Thyroid gland (tissue), 4 donors: ENCODE measurements at places on chromosomes 6 and 20. TPM values are rescaled to one million over a fixed set of nuclear protein-coding genes. Genes with fewer than 3 reads are reported as not detected.

GRCh38 chr6:137829641-137830083, 37.4 kb upstream of the TNFAIP3 start:
- no peaks in the 10 kb centered on the region for H3K27me3 ChIP-seq
- no peaks in the 10 kb centered on the region for H3K4me1 ChIP-seq
- H3K36me3 ChIP-seq: no peaks in the 10 kb centered on the region
- H3K4me3 ChIP-seq: no peak overlapping the region
- DNase-seq: no peak

GRCh38 chr20:41408156-41408794, 41.7 kb upstream of the EMILIN3 start:
- DNase-seq: no peak
- no peak overlapping the region for H3K27ac ChIP-seq
- no peaks in the 10 kb centered on the region for H3K4me1 ChIP-seq

DNA sequence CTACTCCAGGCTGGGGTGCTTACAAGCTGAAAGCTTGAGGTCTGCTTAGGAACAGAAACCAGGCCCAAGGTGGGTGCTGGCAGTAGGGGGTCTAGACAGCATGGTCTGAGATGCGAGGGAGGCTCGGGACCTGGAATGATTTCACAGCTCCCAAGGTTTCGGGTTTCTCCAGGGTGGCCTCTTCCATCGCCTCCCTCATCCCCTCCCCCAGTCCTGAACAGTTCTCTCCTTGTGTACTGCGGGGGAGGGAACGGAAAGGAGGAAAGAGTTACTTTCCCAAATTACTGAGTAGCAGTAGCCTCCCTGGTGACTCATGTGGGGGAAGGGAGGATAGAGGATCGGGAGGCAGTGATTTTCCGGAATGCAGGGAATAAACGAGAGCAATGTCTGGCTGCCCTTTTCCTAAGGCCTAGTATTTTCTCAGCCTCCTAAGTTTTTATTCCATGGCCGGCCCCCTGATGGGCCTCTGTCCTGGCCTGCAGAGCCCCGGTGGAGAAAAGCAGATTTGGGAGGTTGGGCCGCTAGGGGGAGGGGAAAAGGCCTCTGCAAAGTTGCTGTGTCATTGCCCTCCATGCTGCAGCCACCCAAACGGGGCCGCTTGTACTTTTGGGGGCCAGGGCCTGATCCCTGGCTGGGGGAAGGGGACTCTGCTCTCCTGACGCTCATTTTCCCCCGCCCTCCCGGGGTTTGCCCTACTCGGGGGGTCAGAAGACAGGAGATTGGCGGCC, 1.5 kb downstream of the BRD2 start:
- H3K4me1 ChIP-seq: peaks cover 23% of the 10 kb centered on the region
- H3K27me3 ChIP-seq: no peaks in the 10 kb centered on the region
- peaks cover 14% of the 10 kb centered on the region for H3K36me3 ChIP-seq

GRCh38 chr6:36777801-36778200, 61.4 kb downstream of the CPNE5 start:
- H3K36me3 ChIP-seq: no peaks in the 10 kb centered on the region
- no peak overlapping the region for H3K27ac ChIP-seq
- DNase-seq: no peak
- H3K4me1 ChIP-seq: no peaks in the 10 kb centered on the region

CRYBG1 gene
- total RNA-seq: 7.9 TPM

WFDC10B gene
- not detected for total RNA-seq

- H3K27me3 ChIP-seq: no peaks in the 10 kb centered on the region
- no peaks in the 10 kb centered on the region for H3K4me1 ChIP-seq
These were observed 32.9 kb upstream of the GATA5 start for GRCh38 chr20:62508641-62509051.

FUCA2 gene
- 51.7 TPM for total RNA-seq

- H3K27ac ChIP-seq: no peak overlapping the region
- H3K4me3 ChIP-seq: no peak overlapping the region
These were observed 107.4 kb downstream of the DLL1 start for GRCh38 chr6:170183521-170183920.

GRCh38 chr6:84854811-84855400, 90.5 kb upstream of the TBX18 start:
- H3K4me1 ChIP-seq: no peaks in the 10 kb centered on the region
- no peaks in the 10 kb centered on the region for H3K36me3 ChIP-seq
- no peak for DNase-seq
- H3K27ac ChIP-seq: no peak overlapping the region

DNA sequence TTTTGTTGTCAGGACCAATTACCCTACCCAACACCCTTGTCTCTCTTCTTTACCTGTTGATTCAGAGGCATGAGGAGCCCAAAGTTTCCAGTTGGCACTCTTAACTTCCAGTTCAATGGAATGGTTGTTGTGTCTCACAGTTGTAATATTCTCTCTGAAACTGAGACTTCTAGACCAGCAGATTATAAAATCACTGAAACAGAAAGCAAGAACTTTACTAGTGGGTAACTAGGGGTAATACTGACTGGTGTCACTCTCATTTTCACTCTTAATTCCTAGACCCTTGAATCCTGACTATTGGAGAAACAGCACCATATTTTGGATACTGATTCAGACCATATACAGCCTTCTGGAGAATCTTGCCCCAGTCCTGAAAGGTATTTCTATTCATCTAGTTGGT, 140.2 kb upstream of the MMS22L start:
- H3K27ac ChIP-seq: no peak overlapping the region
- H3K36me3 ChIP-seq: no peaks in the 10 kb centered on the region
- DNase-seq: no peak
- no peak overlapping the region for H3K4me3 ChIP-seq
- H3K4me1 ChIP-seq: no peaks in the 10 kb centered on the region

DNA sequence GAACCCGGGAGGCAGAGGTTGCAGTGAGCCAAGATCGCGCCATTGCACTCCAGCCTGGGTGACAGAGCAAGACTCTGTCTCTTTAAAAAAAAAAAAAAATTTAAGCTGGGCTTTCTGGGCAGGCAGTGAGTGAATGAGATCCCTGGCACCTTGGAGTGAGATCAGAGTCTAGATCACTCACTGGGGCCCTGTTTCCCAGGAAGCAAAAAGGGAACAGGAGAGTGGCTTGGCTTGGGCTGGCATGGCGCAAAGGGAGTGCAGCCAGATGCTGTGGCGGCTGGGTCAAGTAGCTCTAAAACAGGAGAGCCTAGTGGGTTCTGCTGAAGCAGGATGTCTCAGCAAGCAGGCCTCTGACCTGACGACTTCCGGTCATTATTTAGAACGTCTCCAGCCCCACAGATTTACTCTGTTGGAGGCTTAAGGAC, 10.4 kb downstream of the PLCG1 start:
- no peaks in the 10 kb centered on the region for H3K36me3 ChIP-seq
- no peak overlapping the region for H3K4me3 ChIP-seq
- peaks cover 93% of the 10 kb centered on the region for H3K4me1 ChIP-seq
- peak; percentile 72 for DNase-seq
- H3K27me3 ChIP-seq: no peaks in the 10 kb centered on the region

DNA sequence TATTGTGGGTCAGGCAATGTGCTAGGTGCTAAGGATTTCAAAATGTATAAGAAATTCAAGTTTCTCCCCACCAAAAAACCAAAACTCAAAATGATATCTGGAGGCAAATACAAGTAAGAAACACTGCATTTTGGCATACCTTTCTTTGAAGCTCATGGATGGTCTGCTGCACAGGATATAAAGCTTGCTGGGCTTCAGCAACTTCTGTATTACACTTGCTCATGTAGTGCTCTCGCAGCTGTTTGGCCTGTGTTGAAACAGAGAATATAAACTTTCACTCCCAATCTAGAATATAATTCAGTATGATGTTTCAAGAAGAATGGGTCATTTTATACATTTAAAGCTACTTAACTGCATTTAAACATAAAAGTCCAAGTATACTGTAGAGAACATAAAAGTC, 39.6 kb downstream of the SHPRH start:
- no peak overlapping the region for H3K4me3 ChIP-seq
- DNase-seq: no peak
- no peaks in the 10 kb centered on the region for H3K27me3 ChIP-seq
- no peaks in the 10 kb centered on the region for H3K4me1 ChIP-seq

ZNF165 gene
- 5.3 TPM for total RNA-seq
